ENCODE measurements at places on chromosomes 16 and 17.

- DNase-seq: no peak
Measured at GRCh38 chr16:82715160-82715559, 88.4 kb downstream of the CDH13 start.

DNA sequence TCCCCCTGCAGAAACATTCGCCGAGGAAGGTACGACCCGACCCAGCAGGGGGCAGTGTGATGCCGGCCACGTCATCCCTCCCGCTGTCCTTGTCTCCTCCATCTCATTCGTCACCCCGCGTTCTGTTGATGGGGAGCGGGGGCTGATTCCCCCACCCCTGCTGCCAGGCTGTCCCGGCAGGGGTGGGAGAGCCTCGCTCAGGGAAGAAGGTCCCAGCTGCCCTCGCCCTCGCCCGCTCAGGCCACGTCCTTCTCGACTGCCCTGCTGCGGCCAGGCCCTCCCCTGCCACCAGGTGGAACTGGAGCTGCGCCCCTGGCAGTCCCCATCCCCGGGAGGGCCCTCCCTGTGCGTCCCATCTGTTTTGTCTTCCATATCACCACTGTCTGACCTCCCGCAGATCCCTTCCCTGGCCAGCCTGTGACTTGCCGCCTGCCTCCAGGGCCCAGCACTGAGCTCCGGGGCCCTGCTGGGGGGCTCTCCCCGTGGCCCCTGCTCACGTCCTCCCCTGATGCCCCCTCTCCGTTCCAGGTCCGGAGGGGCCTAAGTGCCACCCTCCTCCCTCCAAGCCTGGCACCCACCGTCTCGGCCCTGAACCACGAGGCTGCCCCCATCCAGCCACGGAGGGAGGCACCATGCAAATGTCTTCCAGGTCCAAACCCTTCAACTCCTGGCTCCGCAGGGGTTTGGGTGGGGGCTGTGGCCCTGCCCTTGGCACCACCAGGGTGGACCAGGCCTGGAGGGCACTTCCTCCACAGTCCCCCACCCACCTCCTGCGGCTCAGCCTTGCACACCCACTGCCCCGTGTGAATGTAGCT, 20.6 kb downstream of the ADAM11 start:
- peak; percentile 80 for DNase-seq

DNA sequence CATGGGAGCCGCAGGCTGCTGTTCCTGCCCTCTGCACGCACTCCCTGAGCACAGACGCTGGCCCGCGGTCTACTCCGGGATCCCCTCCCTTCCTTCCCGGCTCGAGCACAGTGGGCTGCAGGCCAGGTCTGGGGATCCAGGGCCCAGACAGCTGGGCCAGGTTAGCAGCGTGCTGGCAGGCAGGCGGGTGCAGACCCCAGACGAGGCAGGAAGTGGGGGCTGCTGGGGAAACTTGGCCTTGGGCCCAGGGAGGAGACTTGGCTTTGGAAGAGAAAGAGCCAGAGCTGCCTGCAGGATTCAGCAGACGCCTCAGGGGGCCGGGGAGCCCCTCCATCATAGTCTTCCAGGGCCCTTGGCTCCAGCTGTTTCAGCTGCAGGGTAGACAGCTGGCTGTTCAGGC, 30.2 kb upstream of the ABCC3 start:
- peak; percentile 38 for DNase-seq

GRCh38 chr17:50977487-50978159, 111.5 kb upstream of the TOB1 start:
- DNase-seq: no peak

- peak; percentile 79 for DNase-seq
Measured at GRCh38 chr17:79838522-79839274, 542 bp downstream of the CBX4 start.

GRCh38 chr16:3497771-3498170, 2.5 kb upstream of the C16orf90 start:
- DNase-seq: no peak

- no peak for DNase-seq
Measured at GRCh38 chr17:45087978-45088377, 26.9 kb downstream of the NMT1 start.

DNA sequence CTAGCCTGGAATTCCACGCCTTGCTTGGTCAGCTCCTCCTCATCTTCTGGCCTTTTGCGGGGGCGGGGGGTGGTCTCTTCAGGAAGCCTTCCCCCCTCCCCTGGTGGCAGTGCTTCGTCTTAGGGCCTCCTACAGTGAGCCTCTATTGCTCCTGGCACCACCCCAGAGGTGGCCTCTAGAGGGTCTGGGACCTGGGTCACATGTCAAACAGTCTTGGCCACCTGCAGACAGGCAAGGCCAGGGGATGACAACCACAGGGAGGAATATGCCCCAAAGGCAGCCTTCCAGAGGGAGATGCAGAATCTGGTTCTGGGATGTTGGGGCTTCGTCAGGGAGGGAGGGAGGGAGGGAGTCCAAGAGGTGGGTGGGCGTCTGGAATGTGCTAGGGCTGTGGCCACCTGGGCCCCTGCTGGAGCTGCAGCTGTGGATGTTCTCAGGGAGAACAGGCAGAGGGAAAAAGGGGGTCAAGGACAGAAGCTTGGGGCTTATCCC, 50.6 kb downstream of the SMPD3 start:
- DNase-seq: no peak

- DNase-seq: no peak
Measured at GRCh38 chr17:49987290-49987585, 7.8 kb downstream of the DLX3 start.

DNA sequence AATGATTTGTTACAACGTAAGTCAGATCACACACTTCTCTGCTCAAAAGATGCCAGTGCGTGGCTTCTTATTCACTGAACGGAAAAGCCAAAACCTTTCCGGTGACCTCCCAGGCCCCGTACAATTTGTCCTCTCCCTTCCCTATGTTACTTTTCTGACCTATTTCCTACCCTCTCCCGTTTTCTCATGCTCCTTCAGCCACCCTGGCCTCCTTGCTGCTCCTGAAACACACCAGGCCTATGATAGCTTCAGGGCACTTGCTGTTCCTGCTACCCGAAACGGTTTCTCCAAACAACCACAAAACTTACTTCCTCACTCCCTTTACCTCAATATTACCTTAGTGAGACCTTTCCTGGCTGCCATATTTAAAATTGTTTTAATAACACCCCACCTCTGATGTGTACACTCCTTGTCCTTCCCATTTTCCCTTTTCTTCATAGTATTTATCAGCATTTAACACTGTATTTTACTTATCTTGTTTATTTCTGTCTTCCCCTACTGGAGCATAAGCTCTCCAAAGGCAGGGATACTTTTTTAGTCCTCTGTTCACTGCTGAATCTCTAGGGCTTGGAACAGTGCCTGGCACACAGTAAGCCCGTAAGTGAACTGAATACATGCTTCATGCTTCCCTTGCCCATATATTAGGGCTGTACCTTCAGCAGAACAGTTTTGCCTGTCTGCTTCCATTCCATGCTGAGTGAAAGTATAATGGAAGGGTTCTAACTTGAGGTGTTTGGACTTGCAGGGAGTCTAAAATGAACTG, 10.9 kb upstream of the ARL2BP start:
- no peak for DNase-seq

- DNase-seq: no peak
Measured at GRCh38 chr17:33653399-33653788, 360.3 kb upstream of the ASIC2 start.

DNA sequence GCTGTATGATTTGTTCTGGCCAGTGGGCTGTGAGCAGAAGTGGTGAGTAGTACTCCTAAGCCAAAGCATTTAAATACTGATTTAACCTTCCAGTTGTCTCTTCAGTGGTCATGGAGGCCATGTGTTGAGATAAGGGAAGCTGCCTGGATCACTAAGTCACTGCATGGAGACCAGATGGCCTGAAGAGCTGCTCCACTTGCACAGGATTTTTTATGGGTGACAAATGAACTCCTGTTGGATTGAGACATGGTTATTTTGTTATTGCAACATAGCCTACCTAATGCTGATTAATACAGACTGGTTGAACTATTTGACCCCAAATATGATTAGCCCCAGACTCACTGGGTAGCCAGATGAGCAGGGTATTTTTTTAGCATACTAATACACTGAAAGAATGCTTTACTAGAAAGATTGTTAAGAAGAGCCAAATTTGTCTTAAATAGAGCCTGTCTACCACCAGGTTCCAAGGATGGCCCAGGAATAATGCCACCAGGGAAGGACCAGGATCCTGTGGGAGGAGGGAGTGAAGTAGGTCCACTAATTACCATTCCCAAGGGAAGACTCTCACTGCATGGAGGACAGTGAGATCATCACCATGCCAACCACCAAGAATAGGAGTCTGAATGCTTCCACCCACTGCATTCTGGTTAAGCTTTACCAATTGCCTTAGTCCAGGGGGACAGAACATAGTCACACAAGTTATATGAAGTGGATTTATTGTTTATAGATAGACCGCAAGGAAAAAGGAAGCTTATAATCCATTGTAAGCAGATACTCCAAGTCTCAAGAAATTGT, 187.4 kb upstream of the IRX6 start:
- no peak for DNase-seq

DNA sequence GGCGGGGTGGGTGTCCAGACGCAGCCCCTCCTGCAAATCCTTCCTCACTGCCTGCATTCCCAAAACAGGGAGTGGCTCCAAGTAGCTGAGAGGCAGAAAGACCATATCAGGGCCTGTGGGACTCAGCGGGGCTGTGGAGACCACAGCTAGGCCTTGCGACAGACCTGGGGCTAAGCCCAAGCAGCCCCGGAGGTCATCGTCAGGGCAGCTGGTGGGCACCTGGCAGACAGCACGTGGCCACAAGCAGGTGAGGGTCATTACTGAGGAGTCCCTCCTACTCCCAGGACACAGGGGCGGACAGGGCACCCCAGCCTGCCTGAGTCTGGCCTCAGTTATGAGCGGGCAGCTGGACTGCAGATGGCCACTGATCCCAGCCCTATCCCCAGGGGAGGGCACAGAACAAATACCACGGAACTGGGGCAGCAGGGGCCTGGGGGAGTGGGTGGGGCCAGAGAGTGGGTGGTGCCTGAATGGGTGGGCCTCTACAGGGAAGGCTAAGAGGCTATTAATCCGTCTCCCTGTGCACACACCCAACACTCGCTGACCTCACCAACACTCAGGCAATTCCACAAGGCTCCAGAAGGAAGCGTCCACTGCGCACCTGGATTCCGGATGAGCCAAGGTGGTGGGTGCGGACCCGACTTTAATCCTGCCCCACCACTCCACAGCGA, 8.5 kb downstream of the HS3ST6 start:
- DNase-seq: no peak

DNA sequence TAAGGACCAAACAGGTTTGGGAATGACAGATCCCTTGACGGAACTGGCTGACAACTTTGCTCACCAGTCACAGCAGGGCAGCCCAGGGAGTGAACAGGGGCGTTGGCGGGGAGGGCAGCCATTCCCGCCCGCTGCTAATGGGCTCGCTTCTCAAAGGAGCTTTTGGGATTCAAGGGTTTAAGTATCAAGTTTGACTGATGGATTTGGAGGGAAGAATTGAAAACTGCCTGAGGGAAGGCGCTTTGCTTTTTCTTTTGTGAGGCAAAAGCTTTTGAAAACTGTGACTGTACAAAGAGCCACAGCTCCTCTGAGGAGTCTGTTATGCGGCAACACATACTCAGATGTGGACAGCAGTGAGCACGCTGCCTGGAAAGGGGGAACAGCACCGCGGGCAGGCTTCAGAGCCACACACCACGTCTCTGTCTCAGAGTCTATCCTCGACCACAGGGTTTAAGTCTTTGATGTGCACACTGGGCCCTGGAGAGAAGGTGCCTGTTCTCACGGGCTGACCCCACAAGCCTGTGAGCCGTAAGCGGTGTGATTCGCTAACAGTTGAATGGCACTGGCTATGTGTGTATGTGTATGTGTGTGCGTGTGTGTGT, 79.9 kb upstream of the HSBP1 start:
- DNase-seq: no peak

DNA sequence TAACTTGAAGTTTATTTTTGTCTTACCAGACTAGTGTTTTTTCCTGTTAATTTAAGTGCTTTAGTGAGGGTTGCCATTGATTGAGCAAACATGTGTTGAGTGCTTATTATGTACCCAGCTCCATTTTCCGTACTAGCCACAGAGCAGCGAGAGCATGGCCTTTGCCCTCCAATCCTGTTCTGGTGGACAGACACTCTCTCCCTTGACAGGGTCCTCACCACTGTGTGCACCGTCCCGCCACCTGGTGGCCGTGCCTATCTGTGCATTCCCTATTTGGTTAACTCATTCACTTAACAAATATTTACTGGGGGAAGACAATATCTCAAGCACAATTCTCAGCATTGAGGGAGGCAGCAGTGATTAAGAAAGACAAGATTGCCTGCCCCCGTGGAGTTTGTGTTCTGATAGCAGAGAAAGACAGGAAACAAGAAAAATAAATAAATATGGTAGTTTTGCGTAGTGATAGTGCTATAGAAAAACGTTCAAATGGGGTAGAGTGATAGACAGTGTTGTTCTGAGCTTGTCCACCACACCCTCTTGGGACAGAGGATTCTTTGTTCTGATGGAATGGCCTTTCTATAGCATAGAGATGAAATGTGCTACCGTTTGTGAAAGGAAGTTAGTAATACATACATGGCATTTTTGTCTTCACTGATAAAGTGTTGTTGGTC, 13.0 kb downstream of the CDH13 start:
- peak; percentile 79 for DNase-seq

GRCh38 chr17:27937025-27937546, 43.9 kb upstream of the LYRM9 start:
- DNase-seq: no peak

GRCh38 chr17:58997756-58998553, 108.7 kb downstream of the TRIM37 start:
- DNase-seq: peak; percentile 26

DNA sequence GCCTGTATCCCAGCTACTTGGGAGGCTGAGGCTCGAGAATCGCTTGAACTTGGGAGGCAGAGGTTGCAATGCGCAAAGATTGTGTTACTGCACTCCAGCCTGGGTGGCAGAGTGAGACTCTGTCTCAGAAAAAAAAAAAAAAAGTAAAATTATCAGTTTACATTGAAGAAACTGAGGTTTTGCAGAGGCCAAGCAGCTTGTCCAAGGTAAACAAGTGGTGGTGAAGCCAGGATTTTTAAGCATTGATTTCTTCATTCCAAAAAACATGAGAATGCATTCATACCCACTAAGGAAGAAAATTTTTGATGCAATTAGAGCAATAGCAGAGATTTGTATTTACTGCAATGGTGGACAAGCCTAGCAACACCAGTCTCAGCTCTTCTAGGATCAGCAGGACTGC, 52.7 kb downstream of the CENPV start:
- DNase-seq: no peak

DNA sequence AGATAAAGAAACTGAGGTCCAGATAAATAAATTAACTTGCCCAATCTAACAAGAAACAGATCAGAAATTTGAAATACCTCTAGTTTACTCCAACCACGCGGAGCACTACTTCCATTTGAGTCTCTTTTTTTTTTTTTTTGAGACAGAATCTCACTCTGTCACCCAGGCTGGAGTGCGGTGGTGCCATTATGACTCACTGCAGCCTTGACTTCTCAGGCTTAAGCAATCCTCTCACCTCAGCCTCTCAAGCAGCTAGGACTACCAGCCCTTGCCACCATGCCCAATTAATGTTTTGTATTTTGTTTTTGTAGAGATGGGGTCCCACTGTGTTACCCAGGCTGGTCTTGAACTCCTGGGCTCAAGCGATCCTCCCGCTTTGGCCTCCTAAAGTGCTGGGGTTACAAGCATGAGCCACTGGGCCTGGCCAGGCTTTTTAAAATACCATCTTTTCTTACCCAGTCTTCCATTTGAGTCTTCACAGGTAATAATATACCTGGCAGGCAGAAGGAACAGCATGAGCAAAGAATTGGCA, 3.3 kb upstream of the NACA2 start:
- no peak for DNase-seq
